Skeletal muscle tissue (tissue), 5 donors: ENCODE measurements at places on chromosomes 1 and 21. TPM values are rescaled to one million over a fixed set of nuclear protein-coding genes. Genes with fewer than 3 reads are reported as not detected.

TRIM58 gene
- 5.2 TPM for total RNA-seq

C2CD4D gene
- total RNA-seq = not detected

KLHDC8A gene
- 0.52 TPM for total RNA-seq

SLC6A17 gene
- total RNA-seq = 0.52 TPM

FMO5 gene
- 1.0 TPM for total RNA-seq

ATP1A4 gene
- under 0.01 TPM for total RNA-seq

FAM167B gene
- 1.6 TPM for total RNA-seq

FCRLA gene
- 1.0 TPM for total RNA-seq

HRNR gene
- total RNA-seq = not detected

RAB25 gene
- total RNA-seq = not detected

RORC gene
- total RNA-seq = 8.9 TPM

NBPF10 gene
- total RNA-seq = 1.6 TPM

PRELP gene
- total RNA-seq = 1.0 TPM

AMPD1 gene
- 40.7 TPM for total RNA-seq

YOD1 gene
- 13.0 TPM for total RNA-seq

FCER1G gene
- total RNA-seq = 16.2 TPM

CHI3L2 gene
- total RNA-seq = 1.0 TPM

ADAMTSL4 gene
- 12.0 TPM for total RNA-seq

P3R3URF gene
- total RNA-seq = not detected

PDZK1 gene
- under 0.01 TPM for total RNA-seq

PHACTR4 gene
- total RNA-seq = 5.2 TPM

BNIPL gene
- 0.52 TPM for total RNA-seq
